Suprapubic skin (tissue), 4 donors: ENCODE measurements at places on chromosomes 1 and 21.

DNA sequence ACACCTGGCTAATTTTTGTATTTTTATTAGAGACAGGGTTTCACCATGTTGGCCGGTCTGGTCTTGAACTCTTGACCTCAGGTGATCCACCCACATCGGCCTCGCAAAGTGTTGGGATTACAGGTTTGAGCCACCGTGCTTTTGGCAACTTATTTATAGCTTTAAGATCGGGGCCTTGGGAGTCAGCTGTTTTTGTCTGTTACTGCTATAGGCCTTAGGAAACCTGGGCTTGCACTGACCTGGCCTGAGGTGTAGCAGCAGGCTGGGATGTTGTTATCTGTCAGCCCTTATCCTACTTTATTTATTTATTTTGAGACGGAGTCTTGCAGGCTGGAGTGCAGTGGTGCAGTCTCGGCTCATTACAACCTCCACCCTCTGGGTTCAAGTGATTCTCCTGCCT is 11.4 kb downstream of the SZRD1 start:
- DNase-seq = no peak

GRCh38 chr1:87450615-87451209 is 122.0 kb downstream of the LMO4 start:
- DNase-seq = no peak

- no peak for DNase-seq
Observed at GRCh38 chr1:29728703-29729102, 492.4 kb downstream of the PTPRU start.

GRCh38 chr1:182782587-182782913 is 7.0 kb upstream of the NPL start:
- no peak for DNase-seq

GRCh38 chr1:162144853-162145252 is 75.4 kb downstream of the NOS1AP start:
- no peak for DNase-seq

DNA sequence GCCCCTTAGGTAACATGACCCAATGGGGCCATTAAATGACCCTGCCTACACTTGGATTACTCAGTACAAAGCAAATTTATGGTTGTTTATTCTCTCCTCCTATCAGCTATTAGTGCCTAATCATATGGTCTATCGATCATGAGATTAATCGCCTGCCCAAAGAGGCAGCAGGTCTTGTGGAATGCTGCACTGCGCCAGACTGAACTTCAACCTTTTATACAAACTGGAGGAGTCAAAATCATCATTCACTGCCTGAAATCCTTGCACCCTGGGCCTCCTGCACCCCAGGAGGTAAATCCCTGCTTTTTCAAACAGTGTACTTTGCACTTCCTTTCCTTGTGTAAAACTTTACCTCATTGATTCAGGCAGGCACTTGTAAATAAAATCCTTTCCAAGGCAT is 69.7 kb downstream of the NFIA start:
- no peak for DNase-seq

- DNase-seq = no peak
Observed at GRCh38 chr21:21001591-21002100, 3.4 kb downstream of the NCAM2 start.

DNA sequence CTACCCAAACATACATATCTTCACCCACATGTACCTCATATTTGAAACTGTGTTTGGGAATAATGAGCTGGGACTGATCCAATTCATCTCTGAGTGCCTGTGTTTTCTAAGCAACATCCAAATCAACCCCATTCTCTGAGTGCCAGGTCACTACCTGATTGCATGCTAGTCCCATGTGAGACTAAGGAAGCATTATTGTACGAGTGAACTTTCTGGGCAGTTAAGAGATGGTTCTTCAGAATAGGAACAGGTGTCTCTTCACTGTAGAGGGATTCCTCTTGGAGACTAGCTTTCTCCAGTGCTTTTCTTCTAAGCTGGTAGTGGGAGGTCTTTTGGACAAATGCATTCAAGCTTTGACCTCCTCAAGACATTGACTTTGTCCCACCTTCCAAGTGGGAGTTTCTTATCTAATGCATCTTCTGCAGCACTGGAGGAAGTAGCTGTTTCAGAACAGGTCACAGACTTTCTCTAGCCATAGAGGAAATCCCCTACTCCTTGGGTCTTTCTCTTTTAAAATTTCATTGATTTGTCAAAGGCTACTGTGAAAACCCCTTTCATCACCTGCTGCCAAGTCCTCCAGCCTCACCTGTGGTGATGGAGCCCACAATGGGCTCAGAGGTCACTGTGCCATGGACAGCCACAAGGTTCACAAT is 172.0 kb upstream of the KIAA0040 start:
- DNase-seq = no peak

DNA sequence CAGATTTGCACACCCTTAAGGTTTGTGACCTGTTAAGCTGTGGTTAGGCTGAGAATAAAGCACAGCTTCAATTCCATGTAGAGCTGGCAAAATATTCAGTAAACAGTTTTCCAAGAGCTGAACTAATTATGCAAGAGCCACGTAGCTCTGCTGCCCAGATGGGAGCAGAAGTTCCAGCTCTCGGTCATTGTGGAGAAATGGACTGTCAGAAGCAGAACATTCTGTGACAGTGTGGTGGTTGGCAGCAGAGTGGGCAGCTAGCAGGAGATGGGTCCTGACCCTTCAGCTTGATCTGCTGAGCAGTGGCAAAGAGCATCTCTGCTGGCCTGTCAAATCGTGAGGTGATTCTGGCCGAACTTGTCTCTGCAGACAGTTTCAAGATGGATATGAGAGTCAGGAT is 23.2 kb downstream of the RHOU start:
- DNase-seq = no peak

DNA sequence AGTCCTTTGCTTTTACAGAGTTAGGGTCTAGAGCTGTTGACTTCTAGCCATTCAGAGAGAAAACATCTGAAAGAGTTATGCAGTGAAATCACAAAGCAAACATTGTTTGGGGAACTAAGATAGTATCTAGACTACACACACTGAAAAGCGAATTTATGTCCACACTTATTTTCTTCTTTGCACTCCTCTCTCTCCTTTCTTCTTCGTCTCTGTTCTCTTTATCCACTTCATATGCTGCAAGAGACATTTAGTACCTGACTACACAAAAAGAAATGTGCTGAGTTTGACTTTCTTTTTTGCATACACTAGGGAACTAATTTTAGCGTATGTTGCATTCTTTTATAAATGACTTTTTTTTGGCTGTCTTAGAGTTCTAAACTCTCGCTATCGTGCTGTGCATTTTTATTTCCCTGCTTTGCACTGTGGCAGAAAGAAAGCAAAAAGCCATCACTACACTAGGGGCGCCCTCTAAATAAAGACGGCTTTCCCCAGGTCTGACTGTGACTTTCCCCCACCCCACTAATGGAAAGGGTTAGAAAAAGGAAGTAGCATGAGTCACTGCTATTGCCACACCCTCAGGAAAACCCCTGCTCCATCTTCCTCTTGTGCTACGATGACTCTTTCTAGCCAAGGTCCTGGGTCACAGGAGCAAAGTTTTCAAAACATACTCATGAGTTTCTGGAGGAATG is 65.7 kb downstream of the MAP3K7CL start:
- no peak for DNase-seq
